Brain microvascular endothelial cell (primary cell): ENCODE measurements at places on chromosomes 5 and 9.

DNA sequence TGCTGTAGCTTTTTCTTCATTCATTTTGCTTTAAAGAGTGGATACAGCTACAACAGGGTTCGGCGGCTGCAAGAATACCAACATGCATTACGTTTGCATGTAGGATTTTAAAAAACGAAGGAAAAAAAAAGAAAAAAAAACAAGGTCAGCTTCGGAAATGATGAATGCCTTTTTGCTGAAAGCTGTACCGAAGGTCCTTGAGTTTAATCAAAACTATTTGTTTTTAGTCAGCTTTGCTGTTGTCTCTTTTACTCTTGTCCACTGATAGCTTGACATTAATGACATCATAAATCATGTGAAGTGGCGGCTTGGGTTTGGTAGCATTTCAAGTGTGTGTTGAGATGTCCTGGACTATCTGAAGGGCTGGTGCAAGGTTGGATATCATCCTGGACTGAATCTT is 779.1 kb downstream of the NR2F1-AS1 start:
- DNase-seq, result peak; percentile 20

DNA sequence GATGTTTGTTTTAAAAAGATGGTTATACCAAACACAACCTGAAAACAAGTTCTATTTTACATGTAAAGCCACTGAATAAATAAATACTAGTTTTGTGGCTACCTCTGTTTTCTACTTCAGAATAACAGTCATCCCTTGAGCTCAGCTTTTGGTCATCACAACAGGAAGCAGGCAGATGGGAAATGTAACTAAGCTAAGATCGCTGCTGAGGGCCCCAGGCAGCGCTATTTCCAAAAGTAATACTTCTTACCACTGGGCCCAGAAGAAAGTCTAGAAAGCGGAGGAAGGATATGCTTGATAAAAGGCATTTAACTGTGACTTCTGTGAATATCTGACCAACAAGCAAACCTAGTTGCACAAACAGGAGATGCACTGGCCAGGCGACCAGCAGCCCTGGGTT is 61.4 kb downstream of the SERINC5 start:
- DNase-seq, result no peak

- DNase-seq, result peak; percentile 85
Observed at GRCh38 chr5:88833371-88834130, 49.4 kb downstream of the MEF2C start.

DNA sequence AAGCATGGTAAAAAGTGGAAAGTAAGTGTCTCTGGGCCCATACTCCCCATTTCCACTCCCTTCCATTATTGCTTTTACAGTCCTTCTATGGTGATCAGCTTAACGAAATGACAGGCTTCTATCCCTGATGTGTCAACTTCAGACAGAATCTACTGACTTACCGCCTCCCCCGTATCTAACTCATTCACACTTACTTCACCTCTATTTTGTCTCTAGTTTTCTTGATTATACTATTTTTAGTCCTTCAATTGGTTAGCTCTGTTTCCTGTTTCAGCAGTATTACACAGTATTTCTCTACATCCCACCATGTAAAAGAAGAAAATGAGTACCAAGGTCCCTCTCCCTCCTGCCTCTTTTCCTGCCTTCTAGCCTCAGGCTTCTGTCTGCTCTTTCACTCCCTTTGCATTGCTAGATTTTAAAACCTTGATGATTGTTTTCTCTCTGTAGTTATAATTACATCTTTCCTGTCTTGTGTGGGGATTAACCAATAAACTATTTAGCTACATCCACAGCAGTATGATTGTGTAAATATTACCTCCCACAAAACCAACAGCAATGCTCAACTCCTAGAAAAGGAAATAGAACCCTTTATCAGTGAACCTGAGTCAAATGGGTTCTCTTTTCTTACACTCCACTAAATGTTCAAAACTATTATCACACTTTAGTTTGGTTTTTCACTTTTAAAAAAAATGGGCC is 53.4 kb downstream of the GNAQ start:
- no peak for DNase-seq

DNA sequence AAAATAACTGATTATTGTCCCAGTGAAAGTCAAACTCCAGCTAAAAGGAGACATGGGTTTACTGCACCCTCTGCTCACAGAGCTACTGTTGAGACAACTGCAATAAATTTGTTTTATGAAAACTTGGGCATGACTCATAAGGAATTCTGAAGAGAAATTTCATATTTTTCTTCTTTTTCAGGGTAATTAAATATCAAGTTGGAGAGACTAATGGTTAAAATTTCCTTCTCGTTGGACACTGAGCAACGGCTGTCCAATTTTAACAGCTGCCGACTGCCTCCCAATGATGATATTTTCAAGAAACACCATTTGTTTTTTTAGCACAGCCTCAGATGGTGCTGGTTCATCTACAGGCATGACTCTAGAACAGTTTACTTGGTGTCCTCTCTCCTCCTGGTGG is 259.2 kb upstream of the RGMB start:
- no peak for DNase-seq

DNA sequence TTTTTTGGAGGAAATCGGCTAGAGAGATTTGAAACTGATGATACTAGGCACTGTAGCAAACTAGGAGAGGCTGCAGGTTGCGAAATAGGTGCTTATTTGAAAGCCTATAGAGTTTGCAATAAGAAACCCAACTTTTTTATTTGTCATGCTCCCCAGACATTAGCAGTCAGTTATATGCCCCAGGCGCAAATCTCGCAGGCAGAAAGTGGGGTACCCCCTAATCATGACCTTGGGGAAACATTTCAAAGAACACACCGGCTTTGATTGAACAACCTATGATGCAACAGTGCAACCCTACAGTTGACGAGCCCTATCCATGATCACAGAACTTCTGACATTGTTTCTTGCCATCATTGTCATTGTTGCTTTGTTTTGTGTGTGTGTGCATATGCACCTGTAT is 510.5 kb downstream of the RAB3C start:
- no peak for DNase-seq

DNA sequence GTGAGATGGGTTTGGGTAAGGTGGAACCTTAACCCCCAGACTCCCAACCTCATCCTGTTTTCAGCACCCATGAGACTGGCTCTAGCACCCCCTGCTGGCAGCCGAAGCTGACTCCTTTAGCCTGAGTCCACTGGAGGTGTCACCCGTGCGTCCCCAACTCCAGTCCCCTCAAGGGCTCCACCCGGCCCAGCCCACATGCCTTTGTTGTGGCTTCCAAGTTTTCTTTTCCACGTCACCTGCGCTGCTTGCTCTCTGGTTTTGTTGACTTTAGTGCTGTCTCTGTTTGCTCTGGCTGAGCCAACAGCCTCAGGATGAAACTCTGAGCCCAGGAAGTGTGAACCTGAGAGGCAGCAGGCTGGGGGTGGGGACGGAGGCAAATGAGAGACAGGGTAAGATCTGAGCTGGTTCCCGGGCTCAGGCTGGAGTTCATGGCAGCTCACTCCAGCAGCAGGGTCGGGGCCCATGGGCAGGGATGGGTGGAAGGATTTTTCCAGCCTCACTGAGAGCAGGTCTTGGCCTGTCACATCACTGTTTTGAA is 13.2 kb upstream of the AQP7 start:
- peak; percentile 35 for DNase-seq
